ENCODE measurements at places on chromosomes 13 and 19.

DNA sequence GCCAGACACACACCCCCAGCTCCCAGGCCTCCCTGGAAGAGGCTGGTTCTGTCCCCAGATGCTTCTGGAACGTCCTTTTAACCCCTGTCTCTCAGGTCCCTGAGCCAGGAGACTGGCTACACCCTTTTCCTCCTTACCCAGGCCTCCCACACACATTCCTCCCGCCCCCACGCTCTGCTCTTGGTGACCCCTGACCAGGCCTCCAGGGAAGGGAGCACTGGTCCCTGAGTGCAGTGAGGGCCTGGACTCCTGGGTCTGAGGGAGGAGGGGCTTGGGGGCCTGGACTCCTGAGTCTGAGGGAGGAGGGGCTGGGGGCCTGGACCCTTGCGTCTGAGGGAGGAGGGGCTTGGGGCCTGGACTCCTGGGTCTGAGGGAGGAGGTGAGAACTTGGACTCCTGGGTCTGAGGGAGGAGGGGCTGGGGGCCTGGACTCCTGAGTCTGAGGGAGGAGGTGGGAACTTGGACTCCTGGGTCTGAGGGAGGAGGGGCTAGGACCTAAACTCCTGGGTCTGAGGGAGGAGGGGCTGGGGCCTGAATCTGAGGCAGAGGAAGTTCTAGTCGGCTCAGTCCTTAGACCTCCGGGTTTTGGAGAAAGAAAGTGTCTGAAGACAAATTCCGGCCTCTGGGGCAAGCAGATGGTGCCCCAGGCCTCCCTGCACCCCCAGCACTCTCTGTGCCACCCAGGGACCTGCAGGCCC, 527 bp downstream of the KLK6 start:
- no peak for DNase-seq

DNA sequence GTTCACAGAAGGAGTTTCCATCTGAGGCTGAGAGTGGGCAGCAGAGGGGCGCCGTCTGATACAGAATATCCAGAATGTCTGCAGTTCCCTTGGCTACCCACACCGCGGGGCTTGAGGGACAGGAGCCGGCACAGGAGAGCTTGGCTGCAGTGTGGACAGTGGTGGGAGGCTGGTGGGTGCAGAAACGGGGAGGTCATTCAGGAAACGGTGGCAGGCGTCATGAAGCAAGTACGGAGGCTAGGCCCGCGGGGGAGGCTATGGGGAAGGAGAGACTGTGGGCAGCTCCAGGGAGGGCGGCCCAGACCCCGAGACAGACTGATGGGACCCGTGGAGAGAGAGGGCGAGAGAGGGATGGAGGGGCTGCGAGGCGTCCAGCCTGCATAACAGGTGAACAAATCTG, 55.2 kb upstream of the UQCRFS1 start:
- no peak for DNase-seq

DNA sequence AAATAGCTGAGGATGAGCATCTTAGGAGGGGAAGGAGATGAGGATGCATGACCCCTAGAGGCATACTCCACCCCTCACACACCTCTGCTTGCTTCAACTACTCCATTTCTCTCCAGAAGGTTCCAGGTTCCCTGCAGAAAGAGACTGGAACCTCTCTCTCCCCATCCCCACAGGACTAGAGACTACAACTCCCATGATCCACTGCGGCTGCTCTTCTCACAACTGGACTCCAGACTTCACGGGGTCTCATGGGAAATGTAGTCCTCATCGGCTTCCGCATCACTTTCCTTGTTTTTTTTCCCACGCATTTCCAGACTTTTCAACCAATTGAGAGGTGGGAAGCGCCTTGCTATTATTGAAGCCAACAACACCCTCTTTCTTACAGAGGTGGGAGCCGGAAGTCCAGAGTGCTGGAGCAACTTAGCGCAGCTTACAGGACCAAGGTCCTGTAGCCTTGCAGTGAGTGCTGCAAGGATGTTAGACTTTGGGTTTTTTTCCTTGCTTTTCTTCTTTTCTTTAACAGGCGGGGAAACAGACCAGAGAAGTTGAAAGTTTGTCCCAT, 13.9 kb upstream of the CACNG6 start:
- DNase-seq, result peak; percentile 70

DNA sequence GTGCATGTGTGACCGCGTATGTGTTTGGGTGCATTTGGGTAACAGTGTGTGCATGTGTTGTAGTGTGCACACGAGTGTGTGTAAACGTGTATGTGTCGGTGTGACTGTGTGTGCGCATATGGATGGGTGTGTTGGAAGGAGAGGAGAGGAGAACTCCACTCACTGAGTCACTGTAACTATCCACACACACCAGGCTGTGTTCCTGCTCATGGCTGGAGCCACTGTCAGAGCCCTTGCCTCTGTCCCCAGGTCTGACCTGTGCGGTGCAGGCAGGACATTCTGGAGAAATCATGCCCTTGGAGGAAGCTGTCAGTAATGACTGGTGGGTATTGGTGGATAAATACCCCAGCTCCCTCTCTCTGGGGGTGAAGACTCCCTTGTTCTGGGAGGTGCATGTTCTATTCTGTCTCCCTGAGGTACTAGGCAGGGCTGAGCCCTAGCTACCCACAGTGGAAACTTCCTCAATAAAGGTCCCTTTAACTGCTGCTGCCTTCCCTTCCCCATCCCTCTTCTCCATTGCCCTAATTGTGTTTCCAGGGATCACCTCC, 48.4 kb downstream of the CYP4F22 start:
- no peak for DNase-seq

Data from liver (tissue), 10 donors.